ENCODE measurements at places on chromosomes 7 and 10.

- no peak for DNase-seq
Observed at GRCh38 chr10:31761156-31761555, 167.5 kb downstream of the ARHGAP12 start.

GRCh38 chr7:116565981-116566380, 41.1 kb downstream of the CAV1 start:
- DNase-seq, result no peak

DNA sequence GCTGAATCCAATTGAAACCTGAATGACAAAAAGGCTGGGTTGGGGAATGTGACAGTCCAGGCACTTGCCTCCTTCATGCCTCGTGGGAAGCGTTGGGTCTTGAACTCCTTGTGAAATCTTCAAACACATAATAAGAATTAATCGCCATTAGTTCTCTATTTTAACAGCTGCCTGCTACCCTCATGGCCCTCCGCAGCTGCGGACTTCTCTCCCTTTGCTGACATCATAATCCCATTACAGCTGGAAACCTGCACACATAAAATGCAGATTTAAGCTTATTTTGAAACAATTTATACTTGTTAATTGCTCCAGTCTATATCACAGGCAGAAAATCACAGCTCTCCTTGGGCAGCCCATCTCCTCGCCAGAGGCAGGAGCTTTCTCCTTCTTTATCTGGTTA, 403.0 kb upstream of the MKI67 start:
- no peak for DNase-seq

DNA sequence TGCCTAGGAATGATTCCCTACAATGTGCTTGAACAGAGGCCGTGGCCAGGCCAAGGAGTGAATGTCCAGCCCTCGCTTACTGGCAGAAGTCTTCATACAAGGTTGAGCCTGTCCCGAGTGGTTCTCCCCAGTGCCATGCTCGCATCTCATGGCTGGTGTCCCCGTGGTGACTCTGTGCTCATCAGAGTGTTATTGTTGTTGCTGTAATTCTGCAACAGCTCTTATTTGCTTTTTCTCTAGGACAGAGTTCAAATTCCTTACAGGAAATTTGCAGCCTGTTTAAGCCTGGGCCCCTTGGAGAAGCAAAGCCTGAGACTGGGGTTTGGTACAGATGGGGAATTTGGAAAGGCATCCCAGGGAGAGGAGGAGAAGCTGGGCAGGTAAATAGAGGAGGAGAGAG, 157.7 kb upstream of the PRR15 start:
- DNase-seq, result no peak

DNA sequence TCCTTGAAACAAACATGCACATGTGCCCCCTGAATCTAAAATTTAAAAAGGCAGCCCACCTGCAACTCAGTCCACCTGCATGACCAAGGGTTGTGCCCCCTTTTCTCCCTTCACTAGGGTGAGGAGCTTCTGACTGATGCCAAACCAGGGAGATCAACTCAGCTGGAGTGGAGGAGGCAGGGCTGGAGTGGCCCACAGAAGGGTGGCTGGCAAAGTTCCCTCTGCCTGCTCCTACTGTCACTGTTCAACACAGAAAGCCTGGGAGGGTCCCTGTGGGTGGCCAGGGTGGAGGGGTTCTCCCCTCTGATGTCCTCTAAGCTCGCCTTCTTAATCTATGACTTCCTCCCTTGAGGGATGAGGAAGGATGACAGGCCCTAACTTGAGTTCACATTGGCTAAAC, 55.7 kb upstream of the ANTXRL start:
- no peak for DNase-seq

- no peak for DNase-seq
Observed at GRCh38 chr7:85972504-85973141, 671.1 kb upstream of the GRM3 start.

DNA sequence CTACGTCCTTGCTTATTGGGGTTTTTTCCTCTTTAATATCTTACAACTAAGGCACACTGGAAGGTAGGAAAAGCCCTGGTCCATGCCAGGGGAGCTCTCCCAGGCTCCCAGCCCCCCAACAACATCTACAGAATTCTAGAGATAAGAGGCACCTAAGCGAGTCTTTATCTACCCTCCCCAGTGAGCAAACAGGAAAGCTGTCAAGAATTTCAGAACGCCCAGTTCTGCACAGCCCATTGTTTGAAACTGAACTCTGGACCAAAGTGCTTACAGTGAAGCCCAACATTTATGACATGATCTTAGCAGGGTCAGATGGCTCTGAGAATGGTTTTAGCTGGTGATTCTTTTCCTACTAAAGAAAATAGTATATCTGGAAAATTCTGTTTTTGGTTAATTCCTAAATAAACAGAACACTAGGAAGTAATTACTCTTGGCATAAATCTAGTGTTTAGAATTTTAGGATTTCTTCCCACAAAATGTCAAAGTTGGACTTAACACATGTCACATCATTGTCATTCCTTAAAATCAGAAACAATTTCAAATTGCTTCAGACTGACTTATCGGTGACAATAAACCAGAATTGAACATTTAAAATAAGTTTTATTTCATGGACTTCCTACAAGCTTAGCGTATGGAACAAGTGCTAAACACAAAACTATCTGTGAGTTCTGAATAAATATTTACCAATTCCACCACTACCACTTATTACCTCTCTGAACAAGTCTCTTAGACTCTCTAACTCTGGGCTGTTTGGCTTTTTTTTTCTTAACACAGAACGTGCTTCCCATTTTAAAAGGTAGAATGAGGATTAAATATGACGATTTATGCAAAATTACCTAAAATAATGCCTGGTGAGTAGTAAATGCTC, 31.3 kb upstream of the RNF32 start:
- DNase-seq, result no peak

DNA sequence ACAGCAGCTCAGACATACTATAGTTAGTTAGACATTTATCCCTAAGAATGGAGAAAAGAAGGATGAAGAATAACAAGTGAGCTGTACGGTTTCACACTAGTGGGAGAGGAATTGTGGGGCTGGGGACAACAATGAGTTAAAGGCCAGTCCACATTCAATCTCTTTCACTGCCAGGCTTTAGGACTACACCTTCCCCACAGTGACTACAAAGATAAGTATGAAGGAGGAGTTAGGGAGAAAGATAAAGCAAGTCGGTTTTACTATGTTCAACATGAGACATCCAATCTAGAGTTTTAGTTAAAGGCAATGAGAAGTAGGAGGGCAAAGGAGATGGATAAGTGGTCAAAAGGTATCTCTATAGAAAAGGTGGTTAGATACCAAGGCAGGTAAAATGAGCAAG, 16.3 kb downstream of the ARHGAP12 start:
- no peak for DNase-seq

Measured in hippocampal formation (tissue), 2 donors.